ENCODE measurements at places on chromosomes 5 and 9.

GRCh38 chr5:54360089-54360488 lies 49.7 kb upstream of the ARL15 start:
- peak; percentile 75 for DNase-seq

GRCh38 chr5:147809830-147810666 lies 21.4 kb downstream of the SPINK1 start:
- DNase-seq, result no peak

DNA sequence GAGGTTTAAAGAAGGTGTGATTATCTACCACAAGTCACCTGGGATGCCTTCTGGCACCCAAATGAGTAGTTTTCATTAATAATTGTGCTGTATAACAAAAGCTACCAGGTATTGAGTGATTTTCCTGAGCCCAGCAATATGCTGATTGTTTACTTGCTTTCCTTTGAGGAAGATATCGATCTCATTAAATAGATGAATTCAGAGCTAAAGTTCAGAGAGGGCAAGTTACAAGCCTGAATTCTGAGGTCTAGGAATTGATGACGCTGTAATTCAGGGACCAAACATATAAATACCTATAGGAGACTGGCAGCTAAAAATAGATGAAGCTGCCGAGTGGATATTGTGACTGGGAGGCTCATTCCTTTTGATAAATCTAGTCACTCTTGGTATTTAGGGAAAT lies 1.1 kb downstream of the ERCC6L2 start:
- DNase-seq, result peak; percentile 33

DNA sequence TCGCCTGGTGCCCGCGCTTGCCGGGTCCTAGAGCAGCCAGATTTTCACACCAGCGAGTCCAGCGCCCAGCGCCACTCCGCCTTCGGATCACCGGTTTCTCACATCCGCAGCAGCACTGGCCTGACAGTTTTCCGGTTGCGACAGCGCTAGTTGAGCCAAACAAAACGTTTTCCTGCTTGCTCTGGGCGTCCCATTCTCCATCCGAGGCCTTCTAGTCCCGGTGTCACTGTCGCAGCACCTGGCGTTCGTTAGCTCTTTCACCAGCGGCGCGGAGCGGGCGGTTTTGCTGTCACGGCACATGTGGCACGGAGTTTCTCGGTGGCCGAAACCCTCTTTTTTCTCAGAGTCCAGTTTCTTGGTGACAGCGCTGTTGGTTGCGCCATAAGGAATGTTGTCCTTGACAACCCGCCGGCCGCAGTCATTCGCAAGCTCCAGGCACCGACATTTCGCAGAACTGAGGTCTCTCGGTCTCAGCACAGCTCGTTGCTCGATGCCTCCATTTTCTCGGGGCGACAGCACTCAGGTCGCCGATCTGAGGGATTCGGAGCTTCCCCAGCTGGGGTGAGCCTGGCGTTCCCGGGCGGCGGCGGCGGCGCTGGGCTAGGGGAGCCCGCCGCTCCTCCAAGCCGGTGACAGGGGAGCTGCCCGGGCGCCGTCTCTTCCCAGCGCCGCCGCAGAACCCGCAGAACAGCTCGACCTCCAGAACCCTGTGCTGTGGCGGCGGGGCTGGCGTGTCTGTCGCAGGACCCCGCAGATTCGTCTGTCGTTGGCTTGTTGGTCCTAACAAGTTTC lies 47.8 kb downstream of the ANXA2R start:
- peak; percentile 81 for DNase-seq

DNA sequence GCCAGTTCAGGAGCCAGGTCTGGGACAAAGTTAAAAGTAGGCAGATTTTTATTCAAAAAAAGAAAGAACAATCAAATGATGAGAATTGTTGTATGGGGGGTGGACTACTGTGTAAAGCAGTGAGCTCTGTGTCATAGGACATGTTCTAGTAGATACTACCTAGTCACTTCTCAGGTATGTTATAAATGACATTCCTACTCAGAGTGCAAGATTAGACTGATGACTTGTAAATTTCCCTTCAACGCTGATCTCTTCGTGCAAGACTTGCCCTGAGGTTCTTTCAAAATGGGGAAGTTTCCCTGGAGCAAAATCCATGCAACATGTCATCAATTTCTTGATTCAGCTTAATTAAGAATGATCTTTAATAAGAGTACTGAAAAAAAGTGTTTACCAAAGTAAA lies 175.1 kb downstream of the RORB start:
- DNase-seq, result peak; percentile 46

DNA sequence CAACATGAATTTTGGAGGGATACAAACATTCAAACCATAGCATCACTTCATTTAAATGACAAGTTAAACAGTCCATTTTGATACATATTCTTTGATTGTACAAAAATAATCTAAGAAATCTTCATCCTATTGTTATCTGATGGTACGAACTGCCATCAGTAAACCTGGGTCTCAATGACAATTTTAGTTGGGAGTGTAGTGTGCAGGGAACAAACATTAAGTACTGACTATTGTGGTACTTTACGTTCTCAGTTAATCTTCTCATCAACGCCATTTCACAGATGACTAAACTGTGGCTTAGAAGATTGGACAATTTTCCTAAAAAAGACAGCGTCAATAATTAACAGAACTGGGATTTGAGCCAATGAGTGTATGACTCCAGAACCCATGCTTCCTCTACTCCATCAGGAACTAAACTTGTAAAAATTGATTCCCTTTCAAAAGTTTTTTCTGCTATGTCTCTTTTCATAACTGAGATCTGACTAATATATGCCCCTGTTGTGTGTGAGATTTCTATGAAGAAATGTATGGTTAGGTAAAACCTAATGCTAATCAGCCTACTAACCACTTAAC lies 21.1 kb downstream of the TNPO1 start:
- DNase-seq, result no peak

GRCh38 chr5:87307796-87308423 lies 40.2 kb downstream of the RASA1 start:
- no peak for DNase-seq

GRCh38 chr5:169429044-169429443 lies 128.1 kb upstream of the SLIT3 start:
- no peak for DNase-seq

DNA sequence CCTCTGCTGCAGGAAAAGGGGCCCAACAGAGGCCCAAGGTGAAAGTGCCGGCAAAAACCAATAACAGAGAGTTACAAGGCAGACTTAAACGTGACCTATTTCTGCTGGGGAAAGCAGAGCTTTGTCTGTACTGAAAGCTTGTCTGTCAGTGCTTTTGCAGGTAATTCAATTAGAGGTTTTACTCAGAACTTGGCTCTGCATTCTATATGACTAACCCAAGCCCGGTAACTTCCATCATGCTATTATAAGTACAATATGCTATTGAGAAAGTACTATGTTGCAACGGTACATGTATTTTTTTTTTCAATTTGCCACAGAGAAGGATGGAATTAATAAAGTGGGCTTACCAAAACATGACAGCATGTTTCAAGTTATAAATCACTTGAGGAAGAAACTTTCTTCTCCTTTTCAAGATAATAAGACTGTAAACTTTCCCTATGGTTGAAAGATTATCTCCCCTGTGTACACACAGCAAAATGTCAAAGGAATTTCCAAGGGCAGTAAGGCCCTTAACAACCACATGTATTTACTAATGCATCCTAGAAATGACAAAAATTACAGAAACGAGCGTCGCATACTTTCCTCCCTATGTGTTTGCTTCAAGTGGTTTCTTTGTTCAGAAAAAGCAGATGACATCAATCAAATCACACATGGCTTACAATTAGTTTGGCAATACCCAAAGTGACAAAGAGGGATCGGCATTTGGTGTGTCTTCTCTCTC lies 282.4 kb downstream of the EFNA5 start:
- DNase-seq, result peak; percentile 92

GRCh38 chr5:123530728-123531127 lies 18.8 kb downstream of the CSNK1G3 start:
- DNase-seq, result no peak

- no peak for DNase-seq
Observed at GRCh38 chr5:170317499-170317898, 19.9 kb upstream of the LCP2 start.

GRCh38 chr9:110282018-110282738 lies 25.9 kb upstream of the TXN start:
- DNase-seq, result no peak

- peak; percentile 92 for DNase-seq
Observed at GRCh38 chr5:107456281-107456715, 214.4 kb downstream of the EFNA5 start.

GRCh38 chr5:157993201-157993600 lies 134.3 kb upstream of the CLINT1 start:
- DNase-seq, result no peak

DNA sequence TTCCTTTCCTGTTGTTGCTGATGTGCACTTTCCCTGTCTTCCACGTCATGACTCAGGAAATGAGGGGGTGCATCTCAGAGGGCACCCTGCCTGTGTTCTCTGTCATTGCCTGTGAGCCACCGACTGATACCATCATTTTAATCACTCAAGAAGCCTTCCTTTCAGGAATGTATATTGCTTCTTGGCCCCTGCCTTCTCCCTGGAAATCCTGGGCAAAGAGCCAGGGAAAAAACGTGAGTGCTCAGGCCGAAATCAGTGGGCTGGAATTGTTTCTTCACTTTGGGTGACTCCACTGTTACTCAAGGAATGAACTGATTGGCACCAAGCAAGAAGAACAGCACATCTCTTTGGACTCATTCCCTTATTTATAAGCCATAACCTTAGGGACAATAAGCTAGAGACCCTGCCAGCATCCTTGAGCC lies 126.1 kb downstream of the SNX18 start:
- peak; percentile 96 for DNase-seq

- DNase-seq, result peak; percentile 47
Observed at GRCh38 chr5:73997960-73998359, 372.0 kb downstream of the ARHGEF28 start.

- peak; percentile 9 for DNase-seq
Observed at GRCh38 chr9:100213730-100214477, 114.9 kb downstream of the INVS start.

GRCh38 chr9:114386886-114387679 lies 699 bp downstream of the AKNA start:
- no peak for DNase-seq

- DNase-seq, result no peak
Observed at GRCh38 chr9:110148384-110148783, 59.6 kb downstream of the C9orf152 start.

GRCh38 chr5:35012796-35013195 lies 35.0 kb downstream of the AGXT2 start:
- DNase-seq, result no peak

DNA sequence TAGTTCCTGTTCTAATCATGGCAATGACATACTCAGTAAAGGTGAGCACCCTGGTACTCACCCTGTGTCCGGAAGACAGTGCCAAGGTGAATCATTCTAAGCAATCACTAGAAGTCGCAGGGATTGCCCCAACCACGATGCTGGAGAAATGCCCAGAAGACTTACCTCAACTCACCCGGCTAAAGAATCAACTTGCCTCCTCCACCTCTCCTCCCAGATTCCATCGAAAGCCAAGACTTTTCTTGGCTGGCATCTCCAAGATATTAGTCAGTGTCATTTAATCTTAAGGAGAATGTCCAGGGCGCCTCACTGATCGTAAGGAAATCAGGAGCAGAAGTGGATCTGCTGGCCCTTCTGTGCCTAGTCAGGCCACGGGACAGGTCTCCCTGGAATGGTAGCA lies 204.9 kb downstream of the ERCC6L2 start:
- DNase-seq, result peak; percentile 92

GRCh38 chr9:106156465-106156864 lies 462.1 kb downstream of the TMEM38B start:
- DNase-seq, result no peak

DNA sequence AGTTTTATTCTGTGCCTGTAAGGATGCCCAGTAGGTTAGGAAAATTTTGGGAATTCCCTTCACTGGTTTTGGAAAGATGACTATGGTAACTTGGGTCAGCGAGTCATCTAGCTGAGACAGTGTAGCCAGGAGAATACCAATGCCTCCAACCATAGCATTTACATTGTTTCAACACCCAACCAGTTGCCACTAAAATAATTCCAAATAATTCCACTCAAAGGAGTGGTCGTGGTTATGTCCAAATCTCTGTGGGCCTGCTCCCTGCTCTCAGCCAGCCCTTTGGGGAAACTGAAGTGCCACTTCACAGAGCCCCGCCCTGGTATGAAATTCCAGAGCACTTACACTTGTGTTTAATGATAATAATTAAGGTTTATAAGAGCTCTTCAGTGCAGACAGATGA lies 310.5 kb downstream of the PLK2 start:
- DNase-seq, result peak; percentile 30

DNA sequence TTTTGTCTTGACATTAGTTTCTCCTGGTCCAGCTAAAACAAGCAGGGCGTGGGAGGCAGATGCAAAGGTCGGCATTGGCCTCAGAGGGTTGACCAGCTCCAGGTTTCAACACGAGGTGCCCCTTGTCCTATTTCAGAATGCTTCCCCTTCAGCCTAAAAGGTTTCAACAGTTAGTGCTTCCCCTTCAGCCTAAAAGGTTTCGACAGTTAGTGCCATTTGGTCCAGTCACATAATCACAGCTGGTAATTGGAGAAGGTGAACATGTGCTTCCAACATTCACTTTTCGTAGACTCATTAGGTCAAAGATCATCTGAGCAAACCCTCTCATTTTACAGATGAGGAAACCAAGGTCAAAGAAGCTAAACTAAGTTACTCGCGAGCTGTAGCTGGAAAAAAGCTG lies 270.3 kb upstream of the MAP3K1 start:
- DNase-seq, result no peak

DNA sequence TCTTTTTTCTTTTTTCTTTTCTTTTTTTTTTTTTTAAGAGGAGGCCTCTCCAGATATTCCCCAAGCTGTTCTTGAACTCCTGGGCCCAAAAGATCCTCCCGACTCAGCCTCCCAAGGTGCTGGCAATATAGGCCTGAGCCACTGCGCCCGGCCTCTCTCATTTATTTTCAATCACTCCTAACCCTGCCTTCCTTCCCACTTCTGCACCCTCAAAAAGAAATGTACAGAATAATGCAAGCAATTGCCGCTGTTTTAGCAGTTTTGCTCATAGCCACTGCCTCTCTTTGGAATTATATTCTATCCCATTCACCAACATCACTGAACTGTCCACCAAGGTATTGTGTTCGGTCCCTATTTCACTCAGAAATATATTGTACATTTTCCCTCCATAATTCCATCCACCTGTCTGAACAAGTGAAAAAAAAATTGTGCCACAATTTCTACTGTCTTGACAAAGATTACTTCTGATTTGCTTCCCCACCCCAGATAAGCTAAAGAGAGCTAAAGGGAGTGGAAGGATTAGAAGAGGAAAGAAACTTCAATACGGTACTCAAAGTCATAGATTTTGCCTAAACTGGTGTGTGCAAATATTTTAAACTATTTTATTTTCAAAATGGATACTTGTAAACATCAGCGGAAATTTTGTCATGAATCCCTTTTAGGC lies 1.9 kb downstream of the FNBP1 start:
- DNase-seq, result no peak

DNA sequence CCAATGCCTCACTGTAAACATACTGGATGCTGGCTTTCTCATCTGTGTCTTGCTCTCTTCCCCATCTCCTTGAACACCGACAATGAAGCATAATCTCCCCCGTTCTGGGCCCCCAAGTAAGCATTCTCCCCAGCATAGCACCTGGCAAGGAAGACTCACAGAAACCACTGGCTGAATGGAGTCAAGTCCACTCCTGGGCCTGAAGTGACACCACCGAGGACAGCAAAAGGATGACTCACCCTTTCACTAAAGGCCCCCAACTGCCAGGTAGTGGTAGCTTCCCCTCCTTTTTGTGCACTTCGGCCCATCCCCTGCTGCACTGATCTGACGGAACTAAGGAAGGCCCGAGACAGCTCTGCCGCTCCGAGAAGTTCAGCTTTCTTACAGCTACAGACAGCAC lies 9.4 kb downstream of the VDAC1 start:
- no peak for DNase-seq

- DNase-seq, result peak; percentile 51
Observed at GRCh38 chr9:95505717-95506427, 10.9 kb downstream of the PTCH1 start.

- no peak for DNase-seq
Observed at GRCh38 chr5:73497497-73498056, 665 bp upstream of the BTF3 start.

All from epithelial cell of esophagus (primary cell).